ENCODE measurements at places on chromosomes 6 and 20.
A peak's percentile ranks its signal among the peaks of the same experiment; 100 is the strongest.

GRCh38 chr6:139967497-139967896 is 593.0 kb upstream of the CITED2 start:
- no peak for DNase-seq

GRCh38 chr6:4814212-4814611 is 38.0 kb downstream of the CDYL start:
- no peak for DNase-seq

GRCh38 chr6:102216232-102216631 is 822.7 kb downstream of the GRIK2 start:
- DNase-seq = no peak

DNA sequence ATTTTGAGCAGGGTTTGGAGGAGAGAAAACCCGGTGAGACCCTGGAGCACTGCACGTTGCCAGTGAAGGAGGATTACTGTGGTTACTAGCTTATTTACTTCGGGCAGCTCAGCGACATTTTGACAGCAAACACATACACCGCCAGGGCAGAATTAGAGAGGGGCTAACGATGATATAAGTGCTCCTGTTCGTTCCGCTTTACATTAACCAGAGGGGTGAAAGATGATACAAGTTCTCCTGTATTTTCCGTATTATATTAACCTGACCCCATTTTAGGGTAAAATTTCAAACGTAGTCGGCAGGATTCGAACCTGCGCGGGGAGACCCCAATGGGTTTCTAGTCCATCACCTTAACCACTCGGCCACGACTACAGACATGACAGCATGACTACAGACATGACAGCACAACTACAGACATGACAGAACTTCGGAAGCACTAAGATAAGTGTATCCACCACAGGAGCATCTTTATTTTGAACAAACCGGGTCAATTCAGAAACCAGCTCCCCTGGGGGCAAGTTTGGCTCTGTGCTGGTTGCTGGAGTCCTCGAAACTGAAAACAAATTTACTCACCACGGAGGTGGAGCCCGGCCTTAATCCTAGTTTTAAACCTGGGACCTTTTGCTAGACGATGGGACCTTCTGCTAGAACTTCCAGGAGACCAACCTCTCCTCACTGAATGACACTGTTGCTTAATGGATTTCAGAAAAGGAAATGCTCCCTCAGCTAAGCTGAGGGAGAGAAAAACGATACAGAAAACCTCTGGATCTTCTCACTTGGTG is 80.4 kb upstream of the ZNF184 start:
- DNase-seq = peak; percentile 15

- no peak for DNase-seq
These were observed 10.2 kb downstream of the ZSCAN23 start for GRCh38 chr6:28433119-28433518.

GRCh38 chr6:130994319-130995097 is 68.5 kb downstream of the EPB41L2 start:
- no peak for DNase-seq

DNA sequence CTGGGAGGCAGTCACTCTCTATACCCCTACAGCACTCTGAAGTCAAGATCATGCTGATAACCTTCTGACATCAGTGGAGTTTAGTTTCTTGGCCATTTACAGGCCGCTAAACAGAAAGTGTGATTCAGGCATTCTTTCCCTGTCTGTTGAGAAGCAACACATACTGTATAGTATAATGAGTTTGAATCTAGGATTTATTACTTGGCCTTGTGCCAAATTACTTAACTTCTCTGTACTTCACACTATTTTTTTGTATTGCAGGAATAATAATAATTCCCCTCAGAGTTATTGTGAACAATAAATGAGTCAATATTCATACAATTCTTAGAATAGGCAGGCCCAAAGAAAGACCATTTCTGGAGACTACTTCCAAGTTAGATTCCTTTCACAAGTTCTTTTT is 4.1 kb downstream of the ZNF391 start:
- no peak for DNase-seq

GRCh38 chr20:38057351-38057972 is 23.9 kb downstream of the RPRD1B start:
- DNase-seq = peak; percentile 35

Measured in Jurkat, Clone E6-1 (cell line).